GM20000 (cell line): ENCODE measurements at places on chromosomes 16 and 17.

DNA sequence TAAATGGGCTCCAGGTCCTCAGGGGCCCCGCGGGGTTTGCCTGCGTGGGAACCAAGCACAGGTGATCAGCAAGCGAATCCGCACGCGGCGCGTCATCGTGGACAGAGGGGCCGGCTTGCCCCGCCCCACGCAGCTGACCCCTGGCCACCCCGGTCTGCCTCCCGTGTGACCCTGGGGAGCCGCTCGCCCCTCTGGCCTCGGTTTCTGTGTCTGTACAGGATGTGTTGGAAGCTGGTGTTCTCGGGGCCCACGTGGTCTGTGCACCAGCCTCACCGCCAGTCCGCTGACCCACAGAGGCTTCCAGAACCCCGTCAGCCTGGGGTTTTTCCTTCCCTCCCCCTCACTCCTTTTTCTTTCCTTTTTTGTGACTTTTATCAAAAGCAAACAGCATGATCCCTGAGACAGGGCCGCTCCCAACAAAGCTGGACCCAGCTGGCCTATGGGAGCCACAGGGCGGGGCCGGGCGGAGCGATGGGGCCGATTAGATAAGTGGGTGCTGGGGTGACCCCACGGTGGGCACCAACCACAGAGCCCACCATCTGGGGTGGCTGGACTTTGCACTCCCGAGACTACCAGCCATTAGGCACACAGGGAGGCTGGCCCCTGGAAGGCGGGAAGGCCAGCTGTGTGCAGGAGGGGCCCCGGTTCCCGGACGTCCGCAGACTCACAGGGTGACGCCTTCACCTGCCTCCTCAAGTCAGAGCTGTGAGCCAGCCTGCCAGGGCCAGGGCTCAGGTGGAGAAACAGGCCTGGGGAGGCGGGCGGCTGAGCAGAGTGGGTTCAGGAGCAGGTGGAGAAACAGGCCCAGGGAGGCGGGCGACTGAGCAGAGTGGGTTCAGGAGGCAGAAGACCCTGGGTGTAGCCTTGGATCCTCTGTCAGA is 56.0 kb downstream of the ZFPM1 start:
- DNase-seq: no peak

- no peak for DNase-seq
Measured at GRCh38 chr16:81702506-81702905, 76.6 kb upstream of the PLCG2 start.

DNA sequence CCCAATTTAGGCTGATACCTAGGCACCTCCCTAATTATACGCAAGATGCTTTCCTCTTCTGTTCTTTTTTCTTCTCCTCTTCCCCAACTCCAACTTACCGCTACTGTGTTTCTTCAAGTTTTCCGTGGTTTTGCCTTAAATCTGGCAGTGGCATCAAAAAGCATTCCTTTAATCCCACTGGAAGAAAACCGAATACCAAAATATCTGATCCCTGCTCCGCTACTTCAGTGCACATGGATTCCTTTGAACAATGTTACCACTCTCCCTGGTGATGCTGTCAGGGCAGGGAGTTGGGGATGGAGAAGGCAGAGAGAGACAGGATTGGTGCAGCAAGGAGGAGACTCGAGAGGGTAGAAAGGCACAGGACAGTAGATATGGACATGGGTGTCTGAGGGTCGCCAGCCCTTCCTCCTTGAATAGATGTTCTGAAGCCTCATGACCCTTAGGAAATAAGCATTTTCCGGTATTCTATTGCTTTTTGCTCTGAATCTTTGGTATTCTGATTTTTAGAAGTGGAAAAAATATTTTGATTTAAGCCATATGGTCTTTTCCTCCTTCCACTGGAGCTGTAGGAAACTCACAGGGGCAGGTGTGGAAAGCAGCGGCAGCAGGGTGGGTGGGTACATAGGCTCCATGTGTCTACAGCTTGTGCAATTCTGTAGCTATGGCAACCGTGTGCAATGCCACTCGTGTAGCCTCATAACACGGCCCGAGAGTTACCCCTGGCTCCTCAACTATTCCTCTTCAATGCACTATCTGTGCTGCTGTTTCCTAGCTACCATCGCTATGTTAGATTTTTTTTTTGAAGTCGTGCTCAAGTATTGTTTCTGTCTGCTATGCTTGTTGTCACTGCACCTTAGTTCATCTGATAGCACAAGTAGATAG is 32.3 kb upstream of the TANC2 start:
- DNase-seq: no peak

DNA sequence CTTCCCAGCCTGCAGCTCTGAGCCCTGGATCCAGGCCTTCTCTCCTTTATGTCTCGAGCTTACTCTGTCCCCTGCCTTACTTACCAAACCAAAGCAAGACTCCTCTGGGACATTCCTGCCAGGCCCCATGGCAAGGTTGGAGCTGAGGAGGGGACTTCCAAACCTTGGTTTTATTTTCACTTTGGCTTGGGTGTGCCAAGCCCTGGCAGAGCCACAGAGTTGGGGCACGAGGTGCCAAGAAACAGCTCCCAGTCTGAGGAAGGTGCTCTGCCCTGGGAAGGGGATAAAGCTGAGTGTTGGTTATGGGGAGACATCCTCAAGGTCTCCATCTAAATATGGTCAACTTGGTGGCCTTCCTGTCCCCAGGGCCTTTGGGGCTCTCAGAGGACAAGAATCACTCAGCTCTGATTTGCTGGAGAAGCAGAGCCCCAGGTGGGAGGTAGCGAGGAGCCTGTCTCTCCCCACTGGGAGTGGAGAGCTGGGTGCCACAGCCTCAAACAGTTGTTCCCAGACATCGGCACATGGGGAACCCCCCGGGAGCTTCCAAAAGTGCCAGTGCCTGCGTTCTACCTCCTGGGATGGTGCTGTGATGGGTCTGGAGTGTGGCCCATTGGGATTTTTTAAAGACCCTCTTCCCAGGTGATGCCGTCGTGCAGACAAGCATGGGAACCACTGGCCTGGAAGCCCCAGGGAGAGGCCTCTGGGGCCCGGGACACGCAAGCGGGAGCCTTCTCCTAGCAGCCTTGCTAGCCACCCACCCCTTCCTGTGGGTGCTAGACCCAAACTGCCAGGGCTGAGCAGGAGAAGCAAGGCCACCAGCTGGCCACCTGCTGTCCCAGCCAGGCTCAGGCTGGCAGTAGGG is 10.3 kb downstream of the NLRC5 start:
- DNase-seq: peak; percentile 58

DNA sequence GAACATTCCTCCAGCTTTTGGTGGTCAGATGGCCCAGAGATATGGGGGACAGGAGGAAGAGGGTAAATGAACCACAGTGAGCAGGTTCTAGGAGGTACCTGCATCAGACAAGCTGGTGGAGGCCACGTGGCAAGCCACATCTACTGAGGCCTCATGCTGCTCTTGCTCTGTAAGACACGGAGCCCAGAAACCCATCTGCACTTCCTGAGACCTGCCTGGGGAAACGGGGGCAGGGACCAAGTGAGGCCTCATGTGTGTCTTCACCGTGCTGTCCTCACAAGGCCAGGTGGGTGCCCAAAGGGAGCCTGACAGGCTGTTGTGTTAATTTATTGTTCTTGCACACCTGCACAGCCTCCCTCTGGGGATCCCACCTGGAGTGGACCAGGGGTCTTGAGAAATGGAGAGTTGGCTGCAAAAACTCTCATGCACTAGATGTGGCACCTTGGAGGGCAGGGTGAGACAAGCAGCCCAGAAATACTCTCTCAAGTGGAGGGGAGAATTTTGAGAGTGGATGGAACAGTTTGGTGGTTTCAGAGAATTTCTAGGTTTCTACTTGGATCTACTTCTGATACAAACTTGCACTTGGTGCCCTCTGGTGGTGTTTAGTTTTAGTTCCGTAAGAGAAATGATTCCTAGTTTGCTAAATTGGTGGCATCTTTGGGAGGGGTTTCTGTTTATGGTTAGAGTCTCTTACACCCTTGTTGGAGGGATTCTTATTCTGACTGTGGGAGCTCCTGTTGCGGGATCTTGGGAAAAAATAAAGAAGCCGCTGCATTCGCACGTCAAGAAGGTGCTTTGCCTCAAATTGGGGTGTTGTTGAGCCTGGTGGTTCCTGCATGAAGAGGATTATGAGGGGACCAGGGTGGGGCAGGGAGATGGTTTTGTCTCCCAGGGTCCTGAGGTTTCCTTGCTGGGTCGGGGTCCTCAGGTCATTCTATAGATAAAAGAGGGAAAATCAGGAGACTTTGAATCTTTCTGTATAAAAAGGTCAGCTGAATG is 47.5 kb downstream of the SLC6A2 start:
- peak; percentile 25 for DNase-seq

DNA sequence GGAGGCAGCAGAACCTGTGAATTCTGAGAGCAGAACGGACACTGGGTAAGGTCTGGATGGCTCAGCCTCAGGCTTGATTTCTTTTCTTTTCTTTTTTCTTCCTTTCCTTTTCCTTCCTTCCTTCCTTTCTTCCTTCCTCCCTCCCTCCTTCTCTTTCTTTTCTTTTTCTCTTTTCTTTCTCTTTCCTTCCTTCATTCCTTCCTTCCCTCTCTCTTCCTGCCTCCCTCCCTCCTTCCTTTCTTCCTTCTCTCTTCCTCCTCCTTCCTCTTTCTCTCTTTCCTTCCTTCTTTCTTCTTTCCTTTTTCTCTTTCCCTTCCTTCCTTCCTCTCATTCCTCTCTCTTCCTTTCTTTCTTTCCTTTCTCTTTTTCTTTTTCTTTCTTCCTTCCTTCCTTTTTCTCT is 38.0 kb downstream of the OR3A1 start:
- no peak for DNase-seq

- no peak for DNase-seq
Measured at GRCh38 chr16:66359012-66359411, 7.5 kb upstream of the CDH5 start.

GRCh38 chr16:20401066-20401465 is 3.5 kb downstream of the PDILT start:
- DNase-seq: no peak

DNA sequence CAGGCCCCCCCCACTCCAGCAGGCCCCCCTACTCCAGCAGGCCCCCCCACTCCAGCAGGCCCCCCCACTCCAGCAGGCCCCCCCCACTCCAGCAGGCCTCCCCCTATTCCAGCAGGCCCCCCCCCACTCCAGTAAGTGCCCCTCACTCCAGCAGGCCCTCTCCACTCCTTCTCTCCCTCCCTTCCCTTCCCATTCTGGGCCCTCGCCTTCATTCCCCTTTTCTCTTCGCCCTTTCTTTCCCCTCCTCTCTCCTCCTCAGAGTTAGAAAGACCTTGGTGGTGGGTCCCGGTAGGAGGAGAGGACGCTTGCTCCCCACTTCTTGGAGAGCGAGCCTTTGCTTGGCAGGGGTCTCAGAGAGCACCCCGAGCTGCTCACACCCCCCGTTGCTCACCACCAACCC is 177.0 kb upstream of the TNRC6C start:
- DNase-seq: no peak

GRCh38 chr16:3718628-3719027 is 1.3 kb upstream of the TRAP1 start:
- no peak for DNase-seq

DNA sequence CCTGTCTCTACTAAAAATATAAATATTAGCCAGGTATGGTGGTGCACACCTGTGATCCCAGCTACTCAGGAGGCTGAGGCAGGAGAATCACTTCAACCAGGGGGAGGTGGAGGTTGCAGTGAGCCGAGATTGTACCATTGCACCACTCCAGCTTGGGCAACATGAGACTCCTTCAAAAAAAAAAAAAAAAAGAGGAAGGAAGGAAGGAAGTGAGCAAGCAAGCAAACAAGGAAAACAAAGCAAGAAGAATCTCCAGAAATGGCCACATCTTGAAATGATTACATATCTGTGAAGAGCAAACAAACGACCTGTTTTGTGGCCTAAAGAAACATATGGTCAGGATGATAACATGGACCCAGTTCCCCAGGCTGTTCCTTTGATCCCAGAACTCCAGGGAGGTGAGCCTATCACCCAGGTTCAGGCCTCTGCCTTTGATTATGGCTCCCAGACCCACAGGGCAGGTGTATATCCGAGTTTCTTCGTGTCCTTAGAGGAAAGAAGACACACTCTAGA is 8.9 kb downstream of the ACOX1 start:
- no peak for DNase-seq

GRCh38 chr17:15918661-15919259 is 26.2 kb upstream of the ADORA2B start:
- DNase-seq: no peak

DNA sequence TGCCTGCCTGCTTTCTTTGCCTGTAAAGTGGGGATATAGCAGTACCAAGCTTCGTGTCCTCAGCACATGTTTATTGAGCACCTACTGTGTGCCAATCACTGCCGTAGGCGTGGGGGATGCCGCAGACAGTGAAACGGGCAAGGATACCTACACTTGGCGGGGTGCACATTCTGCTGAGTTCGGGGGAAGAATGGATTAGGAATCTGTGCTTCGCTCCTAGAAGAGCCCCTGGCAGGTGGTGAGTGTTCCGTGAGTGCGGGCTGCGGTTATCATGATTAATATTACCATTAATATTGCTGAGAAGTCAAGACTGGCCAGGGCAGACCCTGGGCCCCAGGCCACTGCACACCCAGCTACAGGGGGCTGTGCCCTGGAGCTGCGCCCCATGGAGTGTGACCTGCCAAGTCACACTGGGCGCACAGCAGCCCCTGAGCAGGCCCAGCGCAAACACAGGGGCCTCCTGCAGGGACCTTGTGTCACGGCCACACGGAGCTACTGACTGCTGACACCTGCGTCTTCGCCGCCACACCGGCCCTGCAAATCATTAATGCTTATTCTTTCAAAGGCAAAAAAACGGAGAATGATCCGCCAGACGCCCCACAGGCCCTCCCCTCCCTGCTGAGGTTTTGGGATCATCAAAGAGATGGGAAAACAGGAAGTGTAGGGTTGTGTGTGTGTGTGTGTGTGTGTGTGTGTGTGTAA is 213.4 kb upstream of the GSE1 start:
- DNase-seq: no peak

GRCh38 chr17:28717578-28718332 is at the start of gene RAB34:
RAB34 (minus strand) TSS chr17:28717868; CDS start chr17:28717266, 602 bp downstream.
- DNase-seq: peak; percentile 57

DNA sequence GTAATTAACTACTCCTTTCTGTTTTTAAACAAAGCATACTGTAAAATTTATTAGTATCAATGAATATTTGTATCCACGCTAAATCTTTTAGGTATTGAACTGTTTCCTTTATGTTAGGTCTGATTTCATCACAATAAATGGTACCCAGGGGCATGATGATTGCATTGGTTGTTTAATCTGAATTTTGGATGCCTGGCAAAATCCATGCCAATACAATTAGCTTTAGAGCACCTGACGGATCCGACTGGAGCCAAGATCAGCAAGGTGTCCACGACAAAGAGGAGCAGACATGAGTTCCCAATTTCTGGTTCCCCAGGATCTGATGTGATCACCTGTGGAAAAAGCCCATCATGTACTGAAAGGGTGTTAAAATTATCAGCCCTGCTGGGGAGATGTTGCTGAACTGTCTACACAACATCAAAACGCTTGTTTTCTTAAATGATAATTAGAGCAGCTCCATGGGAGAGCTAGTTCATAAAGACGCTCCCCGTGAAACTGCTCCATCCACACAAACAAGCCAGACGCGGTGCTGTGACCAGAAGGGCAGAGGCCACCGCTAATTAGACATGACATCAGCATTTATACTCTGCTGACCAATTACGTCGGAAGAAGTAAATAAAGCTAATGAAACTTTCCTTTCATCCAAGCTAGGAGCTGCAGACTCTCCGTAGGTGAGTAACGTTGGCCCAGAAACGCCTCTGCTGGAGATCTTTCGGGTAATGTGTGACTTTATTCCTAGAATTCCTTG is 151.7 kb downstream of the CPPED1 start:
- DNase-seq: no peak
